ENCODE measurements at places on chromosomes 13 and 19. TPM values are rescaled to one million over a fixed set of nuclear protein-coding genes. Genes with fewer than 3 reads are reported as not detected.

LRP3 gene
- polyA plus RNA-seq, result 40.0 TPM

PEG3 gene
- polyA plus RNA-seq, result 9.7 TPM

SELENOV gene
- polyA plus RNA-seq, result not detected

S1PR2 gene
- polyA plus RNA-seq, result 11.5 TPM

KLHL26 gene
- 12.5 TPM for polyA plus RNA-seq

PIN1 gene
- 160 TPM for polyA plus RNA-seq

ZNF737 gene
- 7.5 TPM for polyA plus RNA-seq

KLK15 gene
- not detected for polyA plus RNA-seq

CYP4F22 gene
- polyA plus RNA-seq, result 2.6 TPM

NCAN gene
- polyA plus RNA-seq, result not detected

BRCA2 gene
- polyA plus RNA-seq, result 0.19 TPM

ZNF415 gene
- polyA plus RNA-seq, result 13.3 TPM

NKG7 gene
- polyA plus RNA-seq, result 5.1 TPM

MUC16 gene
- not detected for polyA plus RNA-seq

TMEM86B gene
- 4.5 TPM for polyA plus RNA-seq

COMP gene
- 25.0 TPM for polyA plus RNA-seq

ZNF45 gene
- 7.3 TPM for polyA plus RNA-seq

COX7A1 gene
- 92.0 TPM for polyA plus RNA-seq

POU2F2 gene
- 4.4 TPM for polyA plus RNA-seq

C19orf73 gene
- 1.6 TPM for polyA plus RNA-seq

GAPDHS gene
- not detected for polyA plus RNA-seq

C2CD4C gene
- 0.77 TPM for polyA plus RNA-seq

SPC24 gene
- 1.8 TPM for polyA plus RNA-seq
